Ovary (tissue), 10 donors: ENCODE measurements at places on chromosomes 11 and 22.

GRCh38 chr11:118929501-118930093 lies 3.9 kb upstream of the BCL9L start:
- peak; percentile 92 for DNase-seq

GRCh38 chr11:77062924-77063323 lies 3.8 kb upstream of the CAPN5 start:
- no peak for DNase-seq

GRCh38 chr22:33699176-33699575 lies 221.1 kb downstream of the LARGE1 start:
- DNase-seq = no peak

GRCh38 chr11:96464700-96465307 lies 75.0 kb downstream of the JRKL start:
- no peak for DNase-seq

DNA sequence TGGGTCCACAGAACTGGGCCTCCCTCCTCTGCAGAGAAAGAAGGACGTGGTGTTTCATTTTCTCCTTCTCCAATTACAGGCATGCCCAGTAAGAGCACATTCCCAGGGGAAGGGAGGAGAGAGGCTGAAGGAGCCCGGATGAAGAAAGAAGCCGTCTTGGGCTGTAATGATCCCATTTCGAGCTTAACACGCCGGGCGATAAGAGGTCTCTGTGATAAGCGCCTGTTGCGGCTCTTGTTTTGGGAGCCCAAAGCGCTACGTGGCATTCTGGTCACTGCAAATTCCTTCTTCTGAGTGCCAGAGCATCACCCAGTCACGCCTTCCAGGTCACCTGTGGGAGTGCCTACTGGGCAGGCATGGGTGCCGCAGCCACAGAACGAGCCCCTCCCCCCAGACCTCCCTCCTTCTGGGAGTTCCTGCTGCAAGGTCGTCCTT lies 57.5 kb downstream of the ANO1 start:
- DNase-seq = peak; percentile 52

DNA sequence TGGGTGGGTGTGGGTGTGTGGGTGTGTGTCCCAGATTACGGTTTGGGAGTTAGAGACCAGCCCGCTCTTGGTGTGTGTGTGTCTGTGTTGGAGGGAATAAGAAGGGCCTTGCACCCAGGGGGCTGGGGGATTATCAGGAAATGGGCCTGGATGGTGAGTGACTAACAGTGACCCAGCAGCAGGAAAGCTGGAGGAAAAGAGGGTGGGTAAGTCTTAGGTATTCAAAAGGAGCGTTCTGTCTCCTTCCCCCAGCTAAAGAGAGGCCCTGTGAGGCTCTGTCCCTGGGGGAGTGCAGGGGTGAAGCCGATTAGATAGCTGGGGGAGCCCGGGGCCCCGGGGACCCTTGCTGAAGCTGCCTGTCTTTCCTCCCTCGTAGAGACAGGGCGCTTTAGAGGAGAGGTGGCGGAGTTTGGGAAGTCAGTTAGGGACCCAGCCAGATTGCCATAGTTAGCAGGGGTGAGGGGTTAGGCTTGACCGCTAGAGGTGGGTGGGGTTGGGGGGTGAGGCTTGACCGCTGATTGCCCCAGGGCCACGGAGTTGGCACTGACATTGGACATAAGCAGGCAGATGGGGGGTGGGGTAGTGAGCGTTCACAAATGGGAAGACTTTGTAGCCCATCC lies 1.5 kb downstream of the OAF start:
- DNase-seq = no peak

DNA sequence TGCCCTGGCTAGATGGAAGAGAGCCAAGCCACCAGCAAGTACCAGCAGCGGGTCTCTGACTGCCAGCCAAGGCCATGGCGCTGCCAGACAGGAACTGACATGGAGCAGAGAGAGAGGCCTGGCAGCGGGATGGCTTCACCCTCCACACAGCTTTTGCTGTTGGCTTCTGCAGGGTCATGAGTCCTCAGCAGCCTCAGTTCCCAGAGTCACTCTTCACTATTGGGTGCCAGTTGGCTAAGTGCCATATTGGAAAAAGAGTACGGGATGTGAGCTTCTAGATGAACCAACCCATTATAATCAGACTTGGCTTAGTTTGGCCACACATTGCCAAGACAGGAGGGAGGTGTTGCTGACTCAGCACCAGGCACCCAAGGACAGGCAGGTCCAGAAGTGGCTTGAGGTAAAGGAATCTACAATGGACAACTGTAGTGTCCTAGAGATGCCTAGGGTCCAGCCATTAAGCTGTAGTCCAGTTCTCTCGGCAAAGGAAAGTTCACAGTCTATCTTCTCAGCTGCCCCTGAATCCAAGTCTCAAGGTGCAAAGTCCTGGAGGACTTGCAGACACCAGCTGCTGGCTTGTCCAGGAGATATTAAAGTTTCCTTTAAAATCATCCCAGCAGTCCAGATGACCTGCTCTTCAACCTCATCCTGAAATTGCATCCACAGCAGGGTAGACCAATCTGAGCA lies 40.7 kb upstream of the POU2AF1 start:
- no peak for DNase-seq

GRCh38 chr11:122516686-122517085 lies 138.8 kb upstream of the UBASH3B start:
- DNase-seq = no peak

GRCh38 chr11:129190087-129190486 lies 2.0 kb downstream of the ARHGAP32 start:
- DNase-seq = no peak

- no peak for DNase-seq
Measured at GRCh38 chr11:116885951-116886655, 48.7 kb upstream of the APOA1 start.

- no peak for DNase-seq
Measured at GRCh38 chr22:19686946-19687345, 27.4 kb upstream of the SEPTIN5 start.

DNA sequence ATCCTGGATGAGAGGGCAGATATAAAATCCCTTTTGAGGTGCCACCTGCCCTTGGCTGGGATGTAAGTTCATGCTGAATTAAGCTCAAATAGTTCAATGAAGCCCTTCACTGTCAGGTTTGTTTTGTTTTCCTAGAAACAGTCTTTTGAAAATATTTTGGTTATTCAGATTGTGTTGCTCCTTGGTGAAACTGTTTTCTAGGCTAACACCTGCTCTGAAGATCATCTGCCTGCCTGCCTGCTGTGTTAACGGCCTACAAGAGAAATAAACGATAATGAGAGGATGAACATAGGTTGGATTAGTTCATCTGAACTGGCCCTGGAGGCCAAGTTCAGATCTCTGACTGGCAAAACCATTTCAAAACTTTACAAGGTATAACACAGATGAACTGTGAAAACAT lies 67.4 kb downstream of the ZBTB44 start:
- DNase-seq = no peak

- DNase-seq = peak; percentile 21
Measured at GRCh38 chr11:2775083-2775625, 75.4 kb upstream of the KCNQ1OT1 start.

- DNase-seq = no peak
Measured at GRCh38 chr11:128627666-128628324, 40.4 kb upstream of the ETS1 start.

GRCh38 chr11:92413757-92414513 lies 189.3 kb downstream of the FAT3 start:
- DNase-seq = no peak

- DNase-seq = no peak
Measured at GRCh38 chr11:69499918-69500284, 18.4 kb downstream of the LINC01488 start.

GRCh38 chr11:57426929-57427726 lies at the start of gene SLC43A3:
Gene SLC43A3, minus strand, starts transcription at chr11:57427121. Its CDS starts 949 bp downstream, at chr11:57426172.
- DNase-seq = peak; percentile 86

DNA sequence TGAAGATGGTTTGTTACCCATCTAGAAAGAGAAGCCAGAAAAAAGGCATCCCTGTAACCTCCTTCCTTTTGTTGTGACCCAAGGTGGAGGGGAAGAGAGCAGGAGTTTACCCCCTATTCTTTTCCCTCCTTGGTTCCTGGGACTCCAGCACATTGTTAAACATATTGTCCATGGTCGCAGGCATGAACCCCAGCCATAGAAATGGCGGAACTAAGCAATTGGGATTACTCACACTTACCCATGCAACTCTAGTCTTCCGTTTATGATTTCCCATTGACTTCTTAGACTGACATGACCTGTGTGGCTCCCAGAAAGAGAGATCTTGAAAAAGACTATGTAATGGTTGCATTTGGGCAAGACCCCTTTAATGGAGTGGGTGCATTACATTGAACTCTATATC lies 45.4 kb downstream of the OR4C46 start:
- no peak for DNase-seq

GRCh38 chr22:19110646-19111045 lies 11.6 kb downstream of the DGCR2 start:
- no peak for DNase-seq

- no peak for DNase-seq
Measured at GRCh38 chr11:19819148-19819547, 106.5 kb downstream of the NAV2 start.

DNA sequence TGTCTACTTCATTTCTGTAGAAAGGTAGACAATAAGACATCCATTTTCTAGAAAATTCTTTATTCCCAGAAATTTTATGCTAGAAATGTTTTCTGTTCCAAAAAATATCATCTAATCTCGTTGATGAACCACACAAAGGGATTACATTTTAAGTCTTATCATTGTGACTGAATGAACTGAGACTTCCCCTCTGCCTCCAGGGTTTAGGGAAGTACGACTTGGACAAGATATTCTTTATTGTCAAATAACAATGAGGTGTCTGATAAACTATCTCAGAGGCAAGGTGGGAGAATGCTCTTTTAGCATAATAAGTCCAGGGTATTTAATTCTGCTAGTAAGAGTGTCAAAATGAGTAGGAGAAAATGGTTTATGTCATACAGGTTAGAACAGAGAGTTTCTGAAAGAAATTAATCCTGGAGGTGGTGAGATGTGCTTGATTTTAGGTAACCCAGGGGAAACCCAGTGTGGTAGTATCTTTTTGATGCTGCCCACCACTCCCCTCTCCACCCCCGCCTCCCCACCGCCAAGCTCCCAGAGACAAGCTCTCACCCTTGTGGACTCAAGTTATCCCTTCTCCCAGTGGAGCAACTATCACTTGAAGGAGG lies 100.6 kb downstream of the CD44 start:
- no peak for DNase-seq

DNA sequence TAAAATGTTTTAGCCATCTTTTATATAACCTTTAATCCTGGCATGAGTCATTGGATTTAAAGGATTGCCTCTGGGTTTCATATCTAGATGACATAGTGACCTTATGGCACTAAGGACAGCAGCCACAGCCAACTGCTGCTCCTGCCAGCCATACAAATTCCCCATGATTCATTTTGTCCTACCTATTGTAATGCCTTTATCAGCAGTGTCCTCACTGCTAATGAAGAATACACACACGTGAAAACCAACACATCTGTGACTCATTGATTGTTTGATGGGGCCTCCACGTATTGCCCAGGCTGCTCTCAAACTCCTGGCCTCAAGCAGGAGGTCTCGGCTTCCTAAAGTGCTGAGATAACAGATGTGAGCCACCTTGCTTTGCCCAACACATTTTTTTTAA lies 1.8 kb downstream of the LDHAL6A start:
- DNase-seq = no peak

- DNase-seq = no peak
Measured at GRCh38 chr11:90779098-90779497, 556.2 kb upstream of the CHORDC1 start.

GRCh38 chr11:129368889-129369672 lies 6.6 kb upstream of the BARX2 start:
- DNase-seq = no peak

DNA sequence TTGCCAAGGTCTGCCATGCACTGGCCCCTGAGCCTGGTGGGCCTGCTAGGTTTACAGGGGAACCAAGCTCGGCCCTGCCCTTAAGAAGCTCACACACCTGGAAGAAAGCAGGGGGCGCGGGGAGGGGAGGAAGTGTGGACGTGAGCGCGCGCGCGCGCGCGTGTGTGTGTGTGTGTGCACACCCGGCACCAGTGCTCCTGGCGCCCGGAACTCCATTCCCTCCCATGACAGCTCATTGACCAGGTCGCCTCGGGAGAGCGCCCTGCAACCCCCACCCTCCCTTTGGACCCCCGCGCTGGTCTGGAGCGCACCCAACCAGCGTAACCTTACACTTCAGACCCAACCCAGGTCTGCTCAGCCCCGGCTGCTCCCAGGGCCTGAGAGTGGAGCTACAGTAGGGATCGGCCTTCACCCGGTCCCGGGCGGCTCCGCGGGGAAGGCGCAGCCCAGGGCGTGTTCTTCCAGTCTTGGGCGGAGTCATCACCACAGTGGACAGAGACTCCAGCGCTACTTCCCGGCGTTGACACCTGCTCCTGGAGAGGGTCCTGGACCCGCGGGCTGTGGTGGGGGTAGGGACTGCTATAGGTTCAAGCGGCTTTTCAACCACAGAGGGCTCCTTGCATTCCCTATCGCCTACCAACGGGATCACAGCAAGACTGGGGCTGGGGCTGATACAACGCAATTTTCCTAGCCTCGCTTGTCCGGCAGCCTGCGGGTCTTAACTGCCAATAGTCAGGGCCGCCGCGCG lies 1.5 kb downstream of the GALNT18 start:
- peak; percentile 36 for DNase-seq

GRCh38 chr11:104798789-104799188 lies 99.5 kb downstream of the CASP12 start:
- DNase-seq = no peak

DNA sequence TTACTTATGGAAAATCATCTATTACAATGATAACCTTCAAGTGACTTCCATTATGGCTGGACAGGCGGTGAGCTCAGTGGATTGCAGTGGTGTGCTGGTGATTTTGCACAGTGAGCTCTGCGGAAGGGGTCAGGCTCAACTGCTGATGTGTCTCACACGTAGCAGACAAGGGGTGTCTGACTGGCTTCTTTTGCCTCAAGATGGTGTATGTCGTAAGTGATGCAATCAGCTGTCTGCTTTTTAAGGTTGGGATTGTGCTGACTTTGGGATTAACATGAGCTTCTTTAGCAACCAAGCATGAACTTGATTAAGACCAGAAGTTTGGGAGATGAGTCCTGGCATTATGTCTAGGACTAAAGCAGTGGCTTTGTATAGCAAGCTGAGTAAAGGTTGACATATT lies 49.5 kb downstream of the POLD3 start:
- DNase-seq = no peak

GRCh38 chr11:44711787-44712608 lies 14.8 kb upstream of the TSPAN18 start:
- DNase-seq = no peak

DNA sequence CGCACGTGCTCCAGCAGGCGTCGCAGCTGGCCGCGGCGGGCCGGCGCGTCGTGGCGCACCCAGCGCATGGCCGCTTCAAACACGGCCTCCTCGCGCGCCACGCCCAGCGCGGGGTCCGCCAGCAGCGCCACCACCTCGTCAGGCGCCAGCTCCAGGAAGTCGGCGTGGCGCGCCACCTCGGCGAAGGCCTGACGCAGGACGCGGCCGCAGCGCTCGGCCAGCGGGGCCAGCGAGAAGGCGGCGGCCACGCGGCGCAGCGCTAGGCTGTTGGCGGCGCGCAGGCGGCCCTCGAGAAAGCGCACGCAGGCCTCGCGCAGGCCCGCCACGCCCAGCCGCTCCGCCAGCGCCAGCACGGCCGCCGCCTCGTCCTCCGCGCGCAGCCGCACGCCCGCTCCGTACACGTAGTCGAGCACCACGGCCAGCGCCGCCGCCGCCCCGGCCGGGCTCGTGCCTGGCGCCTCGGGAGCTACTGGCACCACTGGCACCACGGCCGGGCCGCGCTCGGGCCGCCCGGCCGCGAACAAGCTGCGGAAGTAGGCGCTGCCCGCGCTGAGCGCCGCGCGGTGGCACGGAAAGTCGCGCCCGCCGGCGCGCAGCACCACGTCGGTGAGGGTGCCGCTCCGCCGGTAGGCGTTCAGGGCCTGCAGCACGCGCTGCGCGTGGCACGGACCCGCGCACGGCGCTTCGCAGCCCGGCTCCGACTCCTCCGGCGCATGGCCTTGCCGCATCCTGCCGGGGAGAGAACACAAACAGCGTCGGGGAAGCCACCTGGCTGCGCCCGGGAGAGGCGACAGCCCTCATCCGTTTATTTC lies 2.9 kb downstream of the KLHL35 start:
- no peak for DNase-seq
